Neural crest cell (in vitro differentiated cells): ENCODE measurements at places on chromosomes 16 and 17.

DNA sequence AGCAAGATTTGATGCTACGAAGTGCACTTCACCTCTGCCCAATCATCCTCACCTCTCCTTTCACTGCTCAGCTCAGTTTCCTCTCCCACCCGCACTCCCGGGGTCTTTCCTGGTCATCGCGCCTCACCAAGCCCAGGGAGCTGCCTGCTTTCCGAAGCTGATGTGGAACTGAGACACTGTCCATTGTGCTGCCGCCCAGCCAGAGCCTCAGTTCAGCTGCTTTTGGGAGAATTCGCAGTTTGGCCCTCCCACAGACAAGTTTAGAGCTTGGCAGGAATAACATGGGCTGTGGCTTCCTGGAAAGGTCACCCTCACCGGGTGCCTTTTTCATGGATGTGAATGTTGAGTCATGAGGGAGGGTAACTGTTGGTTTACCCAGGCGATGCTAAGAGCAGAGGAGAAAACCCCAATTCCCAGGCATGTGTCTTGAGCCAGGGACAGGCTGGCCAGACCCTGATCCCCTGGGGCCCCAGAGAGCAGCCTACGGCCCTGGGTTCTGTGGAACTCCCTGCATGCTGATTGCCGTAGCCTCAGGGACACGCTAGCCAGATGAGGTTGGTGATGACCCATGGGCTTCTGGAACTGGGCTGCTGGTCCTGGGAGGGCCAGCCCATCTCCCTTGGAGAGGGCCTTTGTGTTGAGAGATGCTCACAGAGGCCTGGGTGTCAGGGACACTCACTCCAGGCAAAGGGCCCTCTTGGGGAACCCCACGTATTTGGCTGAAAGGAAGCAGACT is 1687.5 kb downstream of the TP53TG3F start:
- no peak for DNase-seq

- no peak for DNase-seq
These were observed 54.5 kb downstream of the NKD1 start for GRCh38 chr16:50602531-50603205.

DNA sequence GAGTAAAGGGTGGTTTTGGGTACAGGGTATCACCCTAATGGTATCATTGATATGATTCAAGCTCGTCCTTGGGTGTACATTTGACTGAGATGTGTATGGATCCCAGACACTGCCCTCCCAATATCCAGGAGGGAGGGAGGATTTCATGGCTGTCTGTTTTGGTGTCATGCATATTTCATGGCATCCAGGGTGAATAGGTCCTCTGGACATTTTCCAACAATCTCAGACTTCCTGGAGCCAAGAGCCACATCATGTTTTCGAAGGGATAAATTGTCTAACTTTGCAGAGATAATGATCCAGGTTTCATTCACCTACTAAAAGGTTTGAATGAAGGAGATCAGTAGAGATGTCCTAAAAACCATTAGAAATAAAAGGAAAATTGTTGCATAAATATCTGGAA is 431.9 kb downstream of the SHISA9 start:
- DNase-seq = no peak

- DNase-seq = no peak
These were observed 318.3 kb downstream of the PHKB start for GRCh38 chr16:47779201-47780016.

DNA sequence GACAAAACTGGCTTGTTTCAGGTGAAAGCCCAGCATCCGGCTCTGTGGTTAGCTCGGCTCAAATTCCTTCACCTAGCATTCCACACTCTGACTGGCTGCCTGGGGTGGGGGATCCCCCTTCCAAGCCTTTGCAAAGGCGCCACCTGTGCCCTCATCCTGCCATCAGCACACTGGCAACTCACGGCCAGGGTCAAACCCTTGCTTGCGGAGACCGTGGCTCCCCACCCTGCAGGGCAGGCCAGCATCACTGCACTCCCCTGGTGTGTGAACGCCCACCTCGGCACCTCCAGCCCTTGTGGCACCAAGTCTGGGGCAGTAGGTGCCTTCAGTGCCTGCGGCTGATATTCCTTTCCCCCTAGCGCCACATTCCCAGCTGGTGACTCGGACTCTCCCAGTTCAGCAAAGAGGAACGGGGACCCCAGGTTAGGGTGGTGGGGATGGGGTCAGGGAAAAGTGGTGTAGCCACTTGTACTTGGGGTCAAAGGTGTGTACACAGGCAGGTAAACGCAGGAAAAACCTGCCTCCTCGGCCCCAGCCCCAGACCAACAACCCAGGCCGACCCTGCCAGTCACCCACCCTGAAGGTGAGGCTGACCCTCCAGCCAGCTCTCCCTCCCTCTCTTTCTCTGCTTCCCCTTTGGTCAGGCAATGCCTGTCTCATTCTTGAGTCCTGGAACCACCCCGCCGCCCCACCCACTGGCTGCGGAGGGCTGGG is 1.1 kb downstream of the FLII start:
- DNase-seq = no peak

DNA sequence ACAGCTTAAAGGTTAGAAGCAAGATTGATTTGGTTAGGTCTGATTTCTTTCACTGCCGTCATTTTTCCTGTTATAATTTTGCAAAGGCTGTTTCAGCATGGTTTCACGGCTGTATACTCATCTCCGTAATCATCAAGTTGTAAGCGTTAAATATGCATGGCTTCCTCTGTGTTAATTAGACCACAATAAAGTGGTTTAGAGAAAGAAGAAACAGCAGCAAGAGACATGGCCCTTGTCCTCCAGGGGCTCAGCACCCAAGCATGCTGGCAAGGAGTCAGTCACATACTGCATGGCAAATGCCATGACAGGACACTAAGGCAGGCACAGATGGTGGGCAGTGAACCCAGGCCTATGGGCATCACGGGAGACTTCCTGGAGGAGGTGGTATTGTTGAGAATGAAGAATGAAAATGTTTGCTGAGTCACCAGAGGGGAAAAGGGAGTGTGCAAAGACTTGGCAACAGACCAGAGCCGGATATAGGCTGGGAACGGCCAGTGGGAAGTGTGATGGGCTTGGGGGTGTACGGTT is 61.4 kb upstream of the PLCG2 start:
- DNase-seq = no peak

DNA sequence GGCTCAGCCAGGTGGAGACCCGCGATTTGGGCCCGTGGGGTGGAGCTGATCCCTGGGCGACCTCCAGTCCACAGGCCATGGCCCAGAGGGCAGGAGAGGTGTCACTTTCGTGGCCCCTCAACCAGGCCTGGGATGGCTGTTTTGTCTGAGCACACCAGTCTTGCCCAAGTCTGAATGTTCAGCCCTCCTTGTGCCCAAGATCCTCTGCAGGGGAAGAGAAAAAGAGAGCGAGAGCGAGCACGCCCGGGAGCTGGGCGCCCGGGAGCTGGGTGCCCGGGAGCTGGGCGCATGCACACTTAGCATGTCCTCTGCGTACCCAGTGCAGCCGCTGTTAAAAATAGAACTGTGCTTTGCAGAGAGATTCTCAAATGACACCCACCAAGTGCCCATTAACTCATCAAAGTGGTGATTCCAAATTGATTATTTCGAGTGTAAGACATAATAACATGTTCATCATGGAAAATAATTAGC is 403.3 kb upstream of the TNRC6C start:
- DNase-seq = no peak

DNA sequence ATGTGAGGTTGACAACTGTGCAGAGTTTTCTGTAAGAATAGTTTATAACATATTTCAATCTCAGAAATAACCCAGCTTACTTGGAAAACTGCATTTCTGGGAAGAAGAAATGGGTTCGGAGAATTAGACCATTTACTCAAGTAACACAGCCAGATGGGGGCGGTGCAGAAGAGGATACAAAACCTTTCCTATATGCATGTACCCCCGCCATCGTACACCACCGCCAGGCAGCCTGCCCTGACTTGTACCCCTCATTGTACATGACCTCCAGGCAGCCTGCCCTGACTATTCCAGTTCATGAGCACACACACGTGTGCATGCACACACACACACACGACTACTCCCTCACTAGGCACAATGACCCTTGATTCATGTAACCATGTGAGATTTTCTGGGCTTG is 154.0 kb downstream of the C16orf78 start:
- DNase-seq = no peak
